Right cardiac atrium (tissue), 5 donors: ENCODE measurements at places on chromosomes 1 and 21.

DNA sequence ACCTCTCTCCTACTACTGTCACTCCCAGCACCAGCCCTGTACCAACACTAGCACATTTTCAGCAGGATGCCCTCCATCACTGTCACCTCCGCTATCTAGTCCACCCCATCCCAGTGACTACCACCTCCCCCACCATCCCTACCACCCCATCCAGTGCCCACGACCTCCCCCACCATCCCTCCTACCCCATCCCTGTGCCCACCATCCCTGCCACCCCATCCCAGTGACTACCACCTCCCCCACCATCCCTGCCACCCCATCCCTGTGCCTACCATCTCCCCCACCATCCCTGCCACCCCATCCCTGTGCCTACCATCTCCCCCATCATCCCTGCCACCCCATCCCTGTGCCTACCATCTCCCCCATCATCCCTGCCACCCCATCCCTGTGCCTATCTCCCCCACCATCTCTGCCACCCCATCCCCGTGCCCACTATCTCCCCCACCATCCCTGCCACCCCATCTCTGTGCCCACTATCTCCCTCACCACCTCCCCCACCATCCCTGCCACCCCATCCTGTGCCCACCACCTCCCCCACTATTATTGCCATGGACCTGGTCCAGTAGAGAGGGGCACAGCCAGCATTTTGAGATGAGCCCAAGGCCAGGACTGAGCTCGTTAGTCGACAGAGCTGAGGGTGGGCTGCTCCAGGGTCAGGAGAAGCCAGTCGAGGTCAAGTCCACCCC is 45.7 kb downstream of the DISP3 start:
- no peak for DNase-seq

DNA sequence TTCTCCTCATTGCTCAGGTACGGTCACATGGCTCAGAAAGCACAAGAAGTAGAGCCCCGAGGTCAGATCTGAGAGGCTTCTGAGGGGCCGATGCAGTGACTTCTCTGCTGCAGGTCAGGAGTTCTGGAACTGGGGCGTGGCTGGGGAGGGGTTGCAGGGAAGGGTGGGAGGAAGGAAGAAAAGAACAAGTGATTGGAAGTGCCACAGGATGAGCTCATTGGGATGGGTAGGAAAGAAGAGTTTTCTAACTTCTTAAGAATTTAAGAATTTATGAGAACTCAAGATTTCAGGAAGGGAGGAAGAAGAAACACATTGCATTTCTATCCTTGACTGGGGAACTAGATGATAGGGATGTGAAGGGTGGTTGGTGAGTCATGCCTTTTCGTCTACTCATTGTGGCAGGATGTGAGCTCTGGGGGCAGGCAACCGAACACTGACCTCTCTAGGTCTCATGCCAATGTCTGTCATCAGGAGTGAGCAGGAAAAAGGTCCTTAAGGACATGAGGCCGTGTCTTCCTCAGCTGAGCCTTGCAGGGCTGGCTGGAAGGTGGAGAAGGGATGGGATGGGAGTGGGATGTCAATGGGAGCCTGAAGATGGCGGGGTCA is 497 bp downstream of the FCRLB start:
- no peak for DNase-seq

GRCh38 chr1:219459351-219460080 is 153.4 kb downstream of the ZC3H11B start:
- DNase-seq = no peak

- DNase-seq = no peak
Observed at GRCh38 chr1:5780324-5780716, 211.9 kb downstream of the NPHP4 start.

DNA sequence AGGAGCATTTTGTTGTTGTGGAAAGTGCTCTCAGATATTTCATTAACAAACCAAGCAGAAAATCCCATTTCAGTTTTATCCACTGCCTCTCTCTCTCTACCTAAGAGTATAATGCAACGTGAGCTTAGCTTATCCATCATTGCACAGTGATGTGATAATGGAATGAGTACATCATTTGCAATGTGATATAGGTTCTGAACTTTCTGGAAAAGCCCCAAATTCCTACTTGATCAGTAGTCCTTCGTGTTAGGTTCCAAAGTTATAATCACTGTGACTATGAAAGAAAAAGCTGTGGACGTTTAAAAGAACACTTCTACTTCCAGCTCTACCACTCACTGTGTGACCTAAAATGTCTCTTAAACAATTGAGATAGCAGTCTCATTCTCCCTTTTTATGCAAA is 76.4 kb upstream of the PRMT6 start:
- DNase-seq = no peak

- DNase-seq = no peak
Observed at GRCh38 chr1:94031154-94031553, 89.8 kb downstream of the ABCA4 start.

DNA sequence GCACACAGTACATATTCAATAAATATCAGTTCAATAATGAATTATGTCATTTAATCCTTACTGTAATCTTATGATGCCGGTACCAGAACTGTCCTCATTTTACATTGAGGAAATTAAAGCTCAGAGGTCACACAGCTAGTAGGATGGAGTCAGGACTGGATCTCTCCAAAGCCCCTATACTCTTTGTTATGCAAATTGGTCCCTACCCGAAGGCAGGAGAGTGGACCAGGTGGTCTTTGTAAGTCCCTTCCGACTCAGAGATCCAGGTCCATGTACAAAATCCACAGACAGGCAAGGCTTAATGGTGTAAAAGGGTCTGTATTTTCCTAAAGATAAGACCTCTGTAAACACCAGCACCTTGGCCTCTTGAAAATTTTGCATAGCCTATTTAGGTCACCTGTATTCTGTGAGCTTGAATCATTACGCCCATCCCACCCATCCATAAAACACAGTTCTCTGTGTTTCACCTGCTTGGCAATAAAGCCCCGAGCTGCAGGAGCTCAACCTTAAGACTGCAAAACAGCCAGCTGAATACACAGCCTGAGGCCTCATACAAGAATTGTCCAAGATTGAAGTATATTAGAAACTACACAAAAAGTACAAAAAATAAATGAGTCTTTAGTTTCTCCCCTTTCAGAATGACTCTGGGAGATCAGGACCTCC is 41.7 kb downstream of the PLXNA2 start:
- DNase-seq = no peak

DNA sequence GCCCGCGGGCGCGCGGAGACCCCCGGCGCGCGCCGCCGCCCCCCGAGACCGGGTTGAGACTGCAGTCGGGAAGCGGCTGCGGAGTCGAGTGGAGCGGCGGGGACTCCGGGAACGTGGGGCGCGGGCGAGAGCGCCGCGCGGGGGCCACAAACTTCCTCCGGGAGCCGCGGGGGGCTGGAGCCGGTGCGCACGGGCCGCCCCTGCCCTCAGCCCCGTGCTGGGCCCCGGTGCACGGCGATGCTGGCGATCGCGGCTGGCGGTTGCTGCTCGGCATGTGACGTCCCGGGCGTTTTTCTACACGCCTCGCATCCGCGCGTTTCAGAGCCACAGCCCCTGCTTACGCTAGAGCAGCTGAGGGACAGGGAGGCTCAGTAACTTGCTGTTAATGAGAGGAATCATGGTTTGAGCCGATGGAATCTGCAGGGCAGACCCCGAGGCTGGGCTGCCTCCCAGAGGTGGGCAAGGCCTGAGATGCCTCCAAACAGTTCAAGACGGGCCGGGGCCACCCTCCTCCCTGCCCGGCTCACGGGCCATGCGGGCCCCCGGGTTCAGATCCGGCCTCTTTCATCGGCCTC is 520 bp downstream of the TMEM201 start:
- DNase-seq = no peak

DNA sequence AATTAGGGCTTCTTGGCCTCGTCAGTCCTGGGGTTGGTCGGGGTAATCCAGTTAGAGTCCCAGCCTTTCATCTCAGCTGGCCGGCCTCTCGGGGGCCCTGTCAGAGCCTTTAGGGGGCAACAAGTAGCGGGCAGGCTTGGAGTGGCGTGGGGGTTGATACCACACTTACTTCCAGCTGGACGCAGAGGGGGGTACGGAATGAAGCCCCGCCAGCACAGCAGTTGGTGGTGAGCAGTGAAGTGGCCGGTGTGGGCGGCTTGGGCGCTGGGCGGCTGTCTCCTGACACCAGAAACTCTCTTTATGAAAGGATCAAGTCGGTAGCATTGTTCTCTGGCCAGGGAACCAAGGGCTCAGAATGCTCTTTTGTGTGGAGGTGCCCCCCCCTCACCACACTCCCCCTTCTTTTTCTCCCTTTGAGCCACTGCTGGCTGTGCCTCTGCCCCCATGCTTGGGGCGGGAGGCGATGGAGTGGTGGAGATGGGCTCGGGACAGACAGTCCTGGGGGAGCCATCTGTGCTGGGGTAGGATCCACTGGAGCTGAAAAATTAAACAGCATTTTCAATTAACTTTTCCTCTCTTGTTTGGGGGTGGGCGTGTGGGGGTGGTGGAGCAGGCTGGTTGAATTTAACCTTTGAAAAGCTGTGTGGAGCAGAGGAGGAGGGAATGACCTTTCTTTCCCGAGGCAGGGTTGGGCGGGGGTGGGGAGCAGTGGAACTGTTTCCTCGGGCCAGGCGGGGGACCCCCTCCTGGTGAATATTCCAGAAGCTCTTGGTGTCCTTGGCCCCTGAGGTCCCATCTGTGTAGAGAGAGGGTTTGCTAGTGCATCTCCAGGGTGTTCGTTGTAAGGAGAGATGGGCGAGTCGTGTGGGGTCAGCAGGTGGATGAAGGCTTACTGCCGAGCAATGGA is 102.7 kb downstream of the RNF220 start:
- DNase-seq = no peak

GRCh38 chr1:61058483-61059245 is 23.7 kb upstream of the NFIA start:
- DNase-seq = no peak

- no peak for DNase-seq
Observed at GRCh38 chr1:29180497-29181412, 945 bp downstream of the SRSF4 start.

DNA sequence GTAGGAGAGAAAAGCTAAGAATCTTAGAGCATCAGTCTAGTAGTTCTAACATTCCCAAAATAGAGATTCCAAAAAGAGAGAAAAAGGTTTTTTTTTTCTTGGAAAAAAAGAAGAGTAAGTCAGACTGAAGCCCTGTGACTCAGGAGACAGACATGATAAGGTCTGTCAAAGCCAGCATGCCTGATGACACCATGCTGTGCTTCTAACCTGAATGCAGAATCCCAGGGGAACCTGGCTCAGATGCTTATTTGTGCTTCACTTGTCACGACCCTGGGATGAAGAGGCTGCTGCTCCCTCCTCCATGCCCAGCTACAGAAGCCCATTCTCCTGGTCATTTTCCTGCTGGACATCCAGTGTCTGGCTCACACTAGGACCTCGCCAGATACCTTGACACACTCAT is 44.3 kb downstream of the ERICH3 start:
- no peak for DNase-seq

- no peak for DNase-seq
Observed at GRCh38 chr1:178871551-178872320, 859 bp upstream of the ANGPTL1 start.

GRCh38 chr1:60589916-60590315 is 492.4 kb upstream of the NFIA start:
- no peak for DNase-seq

DNA sequence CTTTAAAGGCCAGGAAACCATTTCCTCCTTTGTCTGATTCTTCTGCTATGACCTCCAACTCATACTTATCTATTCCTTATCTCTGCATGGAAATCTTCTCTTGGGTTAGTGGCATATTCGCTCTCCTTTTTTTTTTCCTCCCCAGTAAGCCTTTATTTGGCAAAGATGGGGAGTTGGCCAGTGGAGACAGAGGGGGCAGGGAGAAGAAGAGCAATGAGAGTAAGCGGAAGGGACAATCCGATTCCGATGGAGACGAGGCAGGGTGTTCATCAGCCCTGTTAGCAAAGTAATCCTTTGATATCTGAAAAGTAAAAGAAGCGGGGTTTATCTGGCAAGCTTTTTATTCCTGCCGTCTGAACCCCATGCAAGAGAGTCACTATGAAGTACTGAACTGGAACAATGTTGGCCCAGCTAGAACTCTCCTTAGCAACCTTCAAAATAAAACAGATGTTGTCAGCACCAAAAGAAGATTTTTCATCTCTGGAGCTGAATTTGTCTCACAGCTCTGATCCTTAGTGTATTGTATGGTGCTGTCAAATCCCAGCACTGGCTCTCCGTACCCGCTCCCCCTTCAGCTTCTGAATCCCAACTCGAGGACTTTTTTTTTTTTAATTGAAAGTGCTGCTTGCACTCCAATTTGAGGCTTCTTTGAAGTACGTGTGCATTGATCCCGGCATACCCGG is 40.9 kb downstream of the PTGFRN start:
- no peak for DNase-seq

DNA sequence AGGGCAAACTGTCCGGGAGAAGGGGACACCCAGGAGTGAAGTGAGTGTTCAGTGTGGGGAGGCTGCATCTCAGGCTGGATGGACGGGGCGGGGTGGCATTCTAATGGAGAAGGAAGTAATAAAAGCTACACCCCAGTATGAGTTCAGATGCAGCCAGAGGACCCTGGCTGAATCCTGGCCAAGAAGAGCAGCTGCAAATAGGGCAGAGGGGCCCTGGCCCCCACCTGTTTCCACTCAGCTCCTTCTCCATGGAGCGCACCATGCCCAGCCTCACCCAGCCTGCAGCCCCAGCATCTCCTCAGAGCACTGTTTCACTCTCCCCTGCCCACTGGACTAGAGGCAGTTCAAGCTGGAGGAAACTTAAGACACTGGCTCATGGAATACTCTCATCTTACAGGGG is 46.4 kb downstream of the KCND3 start:
- no peak for DNase-seq

- DNase-seq = no peak
Observed at GRCh38 chr1:236173174-236173767, 30.9 kb downstream of the GPR137B start.

GRCh38 chr1:10685196-10685807 is 111.1 kb downstream of the CASZ1 start:
- DNase-seq = no peak

GRCh38 chr1:59973719-59974118 is 47.1 kb upstream of the CYP2J2 start:
- DNase-seq = no peak

DNA sequence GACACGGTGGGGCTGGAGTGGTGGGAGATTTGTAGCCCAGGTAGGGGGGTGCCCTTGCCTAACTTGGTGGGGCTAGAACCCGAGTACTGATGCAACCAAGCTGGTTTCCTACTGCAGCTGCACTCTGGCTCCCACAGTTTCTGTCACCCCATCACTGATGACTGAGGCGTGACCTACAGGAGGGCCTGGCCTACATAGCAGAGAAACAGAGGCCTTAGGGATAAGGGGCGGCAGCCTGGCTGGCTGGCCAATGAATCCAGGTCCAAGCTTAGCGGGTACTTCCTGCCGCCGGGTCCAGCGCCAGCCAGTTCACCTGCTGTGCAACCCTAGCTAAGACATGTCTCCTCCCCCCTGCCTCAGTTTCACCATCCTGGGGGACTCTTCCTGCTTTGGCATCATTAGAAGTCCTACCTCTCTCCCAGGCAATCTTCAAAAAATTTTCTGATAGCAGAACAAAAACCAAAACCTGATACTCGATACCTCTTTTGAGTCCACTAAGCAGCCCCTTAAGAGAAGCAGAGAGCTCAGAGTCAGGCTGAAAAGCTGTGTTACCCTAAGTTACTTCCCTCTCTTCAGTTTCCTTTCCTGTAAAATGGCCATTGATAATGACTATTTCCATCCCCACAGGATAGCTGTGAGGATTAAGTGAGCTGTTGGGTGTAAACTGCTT is 27.3 kb upstream of the RNF19B start:
- no peak for DNase-seq

GRCh38 chr1:20686883-20687725 is 25.9 kb upstream of the DDOST start:
- DNase-seq = no peak
